ENCODE measurements at places on chromosomes 7 and 10.

- DNase-seq, result no peak
Measured at GRCh38 chr7:2929321-2930201, 85.5 kb upstream of the GNA12 start.

GRCh38 chr7:101739775-101740398, 77.5 kb upstream of the CUX1 start:
- no peak for DNase-seq

GRCh38 chr10:34814223-34814912, 728 bp downstream of the PARD3 start:
- peak; percentile 80 for DNase-seq

DNA sequence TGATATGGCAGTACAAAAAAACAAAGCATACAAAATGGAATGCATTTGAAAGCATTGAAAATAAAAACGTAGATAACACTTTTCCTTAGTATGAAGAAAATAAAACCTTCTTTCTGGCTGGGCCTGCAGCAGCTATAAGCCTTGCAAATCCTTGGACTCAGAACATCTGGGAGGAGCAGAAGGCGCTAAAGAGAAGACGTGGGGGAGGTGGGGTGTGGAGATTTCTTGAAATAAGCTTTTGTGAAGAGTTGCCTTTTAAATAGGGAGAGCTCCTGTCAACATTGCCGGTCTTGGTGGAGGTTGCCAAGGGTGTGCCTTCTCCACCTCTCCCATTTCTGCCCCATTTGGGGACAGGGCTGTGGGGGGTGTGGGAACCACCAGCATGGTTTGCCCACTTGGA, 128.7 kb downstream of the TMEM178B start:
- peak; percentile 7 for DNase-seq

GRCh38 chr10:1978584-1978983, 241.3 kb upstream of the ADARB2 start:
- no peak for DNase-seq

DNA sequence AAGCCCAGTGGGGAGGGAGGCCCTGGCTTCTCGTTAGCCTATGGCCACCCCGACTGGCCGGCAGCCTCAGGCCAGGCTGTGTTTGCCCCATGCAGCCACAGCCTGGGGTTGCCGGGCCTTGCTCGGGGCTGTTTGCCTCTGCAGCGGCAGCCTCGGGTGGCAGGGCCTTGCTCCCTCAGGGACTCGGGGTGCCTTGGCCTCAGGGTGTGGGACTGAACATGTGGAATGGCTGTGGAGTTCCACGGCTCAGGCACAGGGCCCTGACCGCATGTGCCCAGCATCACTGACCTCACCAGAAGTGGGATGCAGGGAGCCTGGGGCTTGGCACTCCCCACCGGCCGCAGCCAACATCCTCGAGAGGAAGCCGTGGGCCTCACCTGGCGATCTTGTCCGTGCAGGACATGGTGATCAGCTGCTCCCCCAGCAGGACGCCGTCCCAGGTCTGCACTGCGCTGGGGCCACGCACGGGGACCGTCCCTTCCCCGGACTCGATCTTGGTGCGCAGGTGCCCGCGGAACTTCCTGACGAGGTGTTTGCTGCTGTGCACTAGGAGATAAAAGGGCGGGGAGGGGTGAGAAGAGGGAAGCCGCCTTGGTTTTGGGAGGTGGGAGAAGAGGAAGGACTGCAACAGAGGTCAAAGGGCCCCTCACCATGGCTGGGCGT, 160.5 kb downstream of the WDR37 start:
- no peak for DNase-seq

- DNase-seq, result no peak
Measured at GRCh38 chr7:53542157-53542556, 506.7 kb downstream of the POM121L12 start.

- peak; percentile 70 for DNase-seq
Measured at GRCh38 chr10:126939706-126940105, 34.5 kb downstream of the DOCK1 start.

- DNase-seq, result no peak
Measured at GRCh38 chr7:477626-478220, 41.9 kb downstream of the PDGFA start.

- no peak for DNase-seq
Measured at GRCh38 chr7:25196132-25196896, 32.0 kb downstream of the NPVF start.

DNA sequence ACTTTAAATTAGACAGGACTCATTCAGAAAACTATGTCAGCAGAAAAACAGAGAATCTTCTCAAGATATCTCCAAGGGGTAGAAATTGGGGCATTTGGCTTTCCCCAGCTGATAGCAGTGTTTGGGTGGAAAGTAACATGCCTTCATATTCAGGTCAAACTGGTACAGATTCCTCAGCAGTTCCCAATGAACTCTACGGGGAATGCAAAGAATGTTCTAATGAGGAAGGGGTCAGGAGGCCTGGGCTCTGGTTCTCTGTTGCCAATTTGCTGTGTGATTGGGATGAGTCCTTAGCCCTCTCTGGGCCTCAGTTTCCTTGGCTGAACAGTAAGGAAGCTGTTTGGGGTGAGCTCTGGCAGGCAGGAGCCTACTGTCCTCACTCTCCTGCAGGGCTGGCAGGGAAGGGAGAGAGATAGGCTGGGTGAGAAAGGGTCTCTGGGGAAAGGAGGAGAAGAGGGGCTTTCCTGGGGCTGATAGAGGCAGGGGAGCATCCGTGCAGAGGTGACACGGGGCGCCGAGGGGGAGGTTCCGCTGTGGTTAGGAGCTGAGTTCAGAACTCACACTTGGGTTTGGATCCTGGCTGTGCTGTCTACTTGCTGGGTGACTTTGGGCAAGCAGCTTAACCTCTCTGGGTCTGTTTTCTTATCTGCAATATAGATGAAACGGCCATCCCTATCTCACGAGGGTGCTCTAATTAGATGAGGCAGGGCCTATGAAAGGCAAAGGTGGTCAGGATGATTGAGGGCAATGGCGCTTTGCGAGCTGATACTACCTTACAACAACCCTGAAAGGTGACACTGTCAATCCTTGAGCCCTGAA, 45.1 kb downstream of the SPOCK2 start:
- no peak for DNase-seq

DNA sequence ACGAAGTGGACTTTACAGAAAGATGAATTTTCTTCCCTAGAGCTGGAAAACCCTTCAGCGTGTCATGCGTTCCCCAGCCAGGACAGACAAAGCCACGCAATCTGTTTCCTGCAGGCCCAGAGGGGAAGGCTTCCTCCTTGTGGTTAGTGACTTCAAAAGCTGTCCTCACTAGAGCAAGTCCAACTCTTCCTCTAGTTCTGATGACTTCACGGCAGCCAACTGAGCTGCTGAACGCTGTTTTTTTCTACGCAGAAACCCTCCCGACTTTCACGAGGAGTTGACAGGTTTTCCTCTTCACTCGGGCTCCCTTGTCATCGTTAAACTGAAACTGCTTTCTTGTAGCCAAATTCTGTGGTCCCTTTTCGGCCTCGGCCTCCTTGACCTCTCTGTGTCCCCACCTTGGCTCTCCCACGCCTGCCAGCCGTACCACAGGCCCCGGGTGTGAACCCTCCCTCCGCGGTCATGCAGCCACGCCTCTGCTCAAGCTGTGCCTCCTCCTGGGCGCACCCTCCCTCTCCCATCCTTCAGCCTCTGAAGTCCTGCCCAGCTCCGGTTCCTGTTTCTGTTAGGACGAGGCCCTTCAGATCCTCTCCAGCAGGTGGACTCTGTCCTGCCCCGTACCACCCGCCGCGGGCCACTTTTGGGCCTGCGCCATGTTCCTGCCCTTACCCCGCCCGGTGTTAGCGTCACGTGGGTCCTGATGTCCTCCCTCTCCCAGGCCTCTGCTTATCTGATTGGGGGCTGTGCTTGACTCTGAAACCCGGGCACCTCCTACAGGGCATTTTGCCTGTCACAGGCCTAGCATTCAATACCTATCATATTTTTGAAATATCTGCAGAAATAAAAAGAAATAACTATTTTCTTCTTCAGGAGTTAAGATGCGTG, 39.3 kb downstream of the CUX1 start:
- no peak for DNase-seq

DNA sequence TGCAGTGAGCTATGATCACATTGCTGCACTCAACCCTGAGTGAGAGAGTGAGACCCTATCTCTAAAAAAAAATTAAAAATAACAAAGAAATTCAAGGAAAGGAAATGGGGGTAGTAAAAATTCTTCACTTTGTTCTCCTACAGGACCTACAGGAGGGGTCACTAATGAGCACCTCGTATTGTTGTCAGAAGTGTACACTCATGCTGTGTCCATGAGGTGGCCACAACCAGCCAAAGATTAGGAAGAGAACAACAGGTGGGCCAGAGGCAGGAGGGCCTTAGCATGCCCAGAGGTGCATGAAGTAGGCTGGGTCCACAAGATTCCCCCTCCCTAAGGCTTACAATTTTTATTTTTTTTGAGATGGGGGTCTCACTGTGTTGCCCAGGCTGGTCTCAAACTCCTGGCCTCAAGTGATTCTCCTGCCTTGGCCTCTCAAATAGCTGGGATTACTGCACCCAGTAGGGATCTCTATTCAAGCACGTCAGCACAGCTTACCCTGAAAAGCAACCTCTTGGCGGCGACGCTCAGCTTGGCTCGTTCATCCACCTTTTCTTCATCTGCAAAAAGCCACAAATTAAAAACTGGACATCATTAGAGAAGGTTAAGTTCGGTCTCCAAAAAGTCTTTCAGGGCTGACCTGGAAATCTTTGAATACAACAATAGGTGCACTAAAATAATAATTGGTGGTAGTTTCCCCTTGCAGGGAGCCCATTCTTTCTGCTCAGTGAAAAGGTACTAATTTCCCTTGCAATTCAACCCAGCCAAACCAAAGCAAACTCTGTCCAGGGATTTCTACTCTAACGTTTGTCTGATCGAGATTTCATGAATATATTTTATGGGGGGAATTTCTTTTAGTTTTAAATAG, 104.4 kb downstream of the SVIL start:
- peak; percentile 15 for DNase-seq

DNA sequence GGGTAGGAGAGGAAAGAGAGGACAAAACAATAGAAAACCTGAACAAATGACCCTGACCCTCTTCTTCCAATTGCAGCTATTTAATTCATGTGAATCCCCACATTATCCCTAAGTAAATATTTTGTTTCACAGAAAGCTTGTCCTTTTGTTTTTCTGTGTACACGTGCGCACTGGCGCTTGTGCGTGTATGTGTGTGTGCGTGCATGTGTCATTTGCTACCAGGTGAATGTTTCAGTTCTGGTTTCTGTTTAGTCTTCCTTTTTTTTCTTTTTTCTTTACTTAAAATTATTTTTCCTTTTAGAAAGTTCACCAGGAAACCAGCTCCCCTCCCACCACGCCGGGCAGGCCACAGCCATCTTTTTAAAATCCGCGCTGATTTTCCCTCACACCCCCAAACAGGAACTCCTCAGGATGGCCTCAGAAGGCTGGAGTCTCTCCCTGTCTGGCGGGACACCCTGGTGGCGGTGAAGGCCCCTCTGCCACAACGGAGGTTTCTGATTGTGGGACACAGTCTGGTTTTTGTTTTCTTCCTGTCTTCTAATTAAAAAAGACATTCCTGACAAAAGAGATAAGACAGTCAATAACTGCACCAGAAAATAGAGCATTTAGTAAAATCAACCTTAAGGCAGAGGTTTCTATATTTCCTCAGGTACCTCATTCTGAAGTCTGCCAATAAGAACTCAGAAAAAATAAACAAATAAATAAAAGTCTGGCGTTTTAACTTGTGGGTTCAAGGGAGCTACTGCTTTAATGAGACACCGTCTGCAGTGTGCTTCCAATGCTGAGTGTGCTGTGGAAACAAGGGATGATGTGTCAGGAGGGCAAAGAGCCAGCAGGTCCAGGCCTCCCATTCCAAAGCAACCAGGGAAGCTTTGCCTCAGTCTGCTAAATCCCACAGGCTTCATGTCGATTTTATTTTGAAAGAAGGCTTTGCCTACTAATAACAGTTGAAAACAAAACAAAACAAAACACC, 17.4 kb downstream of the IRF5 start:
- DNase-seq, result peak; percentile 23

DNA sequence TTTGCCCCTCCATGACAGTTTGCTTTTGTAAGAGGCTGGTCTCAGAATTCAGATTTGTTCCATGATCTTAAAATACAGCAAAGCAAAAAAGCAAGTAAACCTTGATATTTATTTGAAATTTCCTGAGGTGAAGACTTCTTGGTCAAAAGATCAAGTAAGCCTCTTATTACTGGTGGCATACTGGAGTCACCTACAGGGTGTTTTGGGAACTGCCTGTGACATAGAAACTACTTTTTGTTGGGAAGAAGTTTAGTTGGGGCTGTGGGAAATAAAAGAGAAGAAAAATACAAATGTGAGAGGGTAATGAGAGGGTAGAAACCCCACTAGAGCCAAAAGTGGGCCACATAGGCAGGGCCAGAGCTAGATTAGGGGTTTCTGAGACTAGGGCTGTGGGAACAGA, 217.9 kb downstream of the OTUD1 start:
- DNase-seq, result peak; percentile 41

GRCh38 chr7:136865777-136866176, 2.7 kb upstream of the CHRM2 start:
- no peak for DNase-seq

DNA sequence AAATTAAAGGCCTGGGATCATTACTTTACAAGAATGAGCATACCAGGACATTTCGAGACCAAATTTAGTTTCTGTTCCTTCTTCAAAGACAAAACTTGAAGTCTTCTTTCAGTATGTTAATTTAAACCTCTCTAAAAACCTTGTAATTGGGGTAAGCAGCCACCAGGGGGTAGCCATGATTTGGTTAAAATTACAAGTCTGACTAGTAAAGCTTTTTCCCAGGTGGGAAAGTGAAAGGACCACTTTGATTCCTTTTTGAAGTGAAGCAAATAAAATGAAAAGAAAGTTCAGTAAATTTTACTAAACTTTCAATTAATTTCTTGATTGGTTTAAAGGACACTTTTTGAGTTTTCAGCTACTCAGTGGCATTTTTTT, 294.3 kb downstream of the BBS9 start:
- peak; percentile 30 for DNase-seq

DNA sequence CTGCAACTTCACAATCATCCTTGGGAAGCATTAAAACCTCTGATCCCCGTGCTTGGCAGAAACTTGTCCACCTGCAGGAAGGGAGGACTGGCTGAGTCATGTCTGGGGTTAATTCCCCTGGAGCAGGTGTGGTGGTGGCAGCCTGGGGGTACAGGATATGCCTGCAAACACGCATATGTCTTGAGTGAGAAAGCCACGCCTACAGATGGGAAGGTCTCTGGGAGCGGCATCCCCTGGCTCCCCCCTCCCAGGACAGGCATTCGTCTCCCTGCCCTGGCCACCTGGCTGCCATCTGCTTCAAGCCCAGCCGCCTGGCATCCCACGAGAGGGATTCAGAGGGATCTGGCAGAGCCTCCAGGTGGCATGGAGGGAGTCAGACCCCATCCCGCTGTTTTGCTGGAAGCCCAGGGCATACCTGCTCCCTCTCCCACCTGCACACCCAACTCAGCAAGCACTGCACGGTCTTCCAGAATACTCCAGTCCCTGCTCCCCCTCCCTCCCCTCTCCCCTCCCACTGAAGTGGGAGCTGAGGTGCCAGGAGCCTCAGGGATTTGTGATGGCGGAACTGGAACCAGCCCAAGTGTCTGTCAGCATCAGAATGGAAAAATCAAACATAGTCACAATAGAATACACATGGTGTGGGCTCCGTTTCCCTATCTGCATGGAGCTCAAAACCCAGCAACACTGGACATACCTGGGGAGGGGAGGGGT, 61.0 kb downstream of the CAMK2B start:
- no peak for DNase-seq

All from neural progenitor cell (in vitro differentiated cells).